ENCODE measurements at places on chromosomes 7 and 10.

GRCh38 chr7:124930655-124931597, 1.3 kb upstream of the POT1 start:
- DNase-seq, result no peak

- DNase-seq, result no peak
Observed at GRCh38 chr10:126016156-126016805, 119.9 kb downstream of the FANK1 start.

GRCh38 chr7:36640682-36641081, 83.6 kb downstream of the AOAH start:
- no peak for DNase-seq

- no peak for DNase-seq
Observed at GRCh38 chr10:132858121-132859081, 72.5 kb upstream of the NKX6-2 start.

DNA sequence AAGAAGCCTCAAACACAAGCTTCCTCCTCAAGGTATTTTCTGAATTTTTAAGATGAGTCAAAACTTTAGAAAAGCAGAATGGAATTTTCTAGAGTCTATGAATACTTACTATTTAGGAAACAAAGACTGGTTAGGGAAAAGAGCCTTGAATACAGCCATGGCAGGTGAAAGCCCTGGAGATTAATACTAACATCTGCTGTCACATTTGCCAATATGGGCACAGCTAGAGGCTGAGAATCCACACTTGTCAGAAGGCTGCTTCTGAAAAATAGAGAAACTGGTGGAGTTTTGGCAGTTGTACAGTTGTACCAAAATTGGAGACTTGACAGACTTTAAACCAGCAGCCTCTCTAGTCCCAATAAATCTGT, 24.3 kb upstream of the CNNM1 start:
- no peak for DNase-seq

DNA sequence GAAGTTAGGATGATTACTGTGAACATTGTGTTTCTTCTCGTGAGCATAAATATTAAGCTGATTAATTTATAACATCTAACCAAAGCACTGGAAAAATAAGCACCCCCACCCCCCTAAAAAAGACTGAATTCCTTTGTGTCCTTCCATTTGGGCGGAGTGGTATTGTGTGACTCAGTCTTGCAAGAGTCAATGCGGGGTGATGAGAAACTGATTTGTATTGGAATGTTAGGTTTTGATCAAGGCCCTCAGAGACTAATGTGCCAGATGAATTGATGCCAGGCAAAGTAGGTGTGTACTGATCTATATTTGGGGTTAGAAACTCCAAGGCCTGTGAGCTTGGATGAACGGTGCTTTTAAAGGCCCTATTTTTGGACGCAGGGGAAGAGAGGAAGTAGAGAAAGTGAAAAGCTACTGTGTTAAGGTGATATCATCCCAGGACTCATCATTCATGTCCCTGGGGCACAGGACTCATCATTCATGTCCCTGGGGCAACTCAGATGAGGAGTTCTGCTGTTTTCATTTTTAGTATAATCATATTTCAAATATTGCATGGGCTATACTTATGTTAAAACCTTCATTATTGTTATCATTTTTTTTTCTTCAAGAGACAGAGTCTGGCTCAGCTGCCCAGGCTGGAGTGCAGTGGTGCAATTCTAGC, 61.3 kb upstream of the PTN start:
- DNase-seq, result no peak

GRCh38 chr10:60187691-60188090, 202.0 kb downstream of the ANK3 start:
- DNase-seq, result no peak

- DNase-seq, result no peak
Observed at GRCh38 chr7:6612819-6613218, 2.6 kb upstream of the ZNF853 start.

- no peak for DNase-seq
Observed at GRCh38 chr10:118139321-118139720, 92.6 kb upstream of the RAB11FIP2 start.

GRCh38 chr10:2284071-2284470, 546.7 kb upstream of the ADARB2 start:
- no peak for DNase-seq

GRCh38 chr7:71334541-71334940, 202.6 kb downstream of the GALNT17 start:
- DNase-seq, result no peak

- no peak for DNase-seq
Observed at GRCh38 chr7:156034397-156034796, 222.1 kb upstream of the SHH start.

GRCh38 chr7:112572669-112573301, 92.0 kb downstream of the LSMEM1 start:
- no peak for DNase-seq

- DNase-seq, result no peak
Observed at GRCh38 chr10:34615770-34616169, 199.3 kb downstream of the PARD3 start.

DNA sequence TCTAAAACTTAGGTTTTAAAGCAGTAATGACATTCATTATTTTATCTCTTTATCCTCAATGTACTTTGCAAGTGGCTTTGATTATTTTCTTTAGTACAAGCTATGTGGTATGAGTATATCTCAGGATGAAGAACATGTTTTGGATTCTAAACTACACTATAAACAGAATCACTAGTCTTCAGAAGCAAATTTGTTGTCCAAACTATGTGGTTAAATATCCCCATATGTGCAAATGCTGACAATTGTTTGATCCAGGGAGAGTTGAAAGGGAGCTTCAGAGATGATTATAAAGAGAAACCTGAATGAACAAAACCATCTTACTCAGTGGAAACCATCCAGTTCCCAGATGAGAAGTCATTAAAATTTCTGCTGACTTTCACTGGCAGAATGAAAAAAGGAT, 179.3 kb downstream of the MDFIC start:
- DNase-seq, result no peak

DNA sequence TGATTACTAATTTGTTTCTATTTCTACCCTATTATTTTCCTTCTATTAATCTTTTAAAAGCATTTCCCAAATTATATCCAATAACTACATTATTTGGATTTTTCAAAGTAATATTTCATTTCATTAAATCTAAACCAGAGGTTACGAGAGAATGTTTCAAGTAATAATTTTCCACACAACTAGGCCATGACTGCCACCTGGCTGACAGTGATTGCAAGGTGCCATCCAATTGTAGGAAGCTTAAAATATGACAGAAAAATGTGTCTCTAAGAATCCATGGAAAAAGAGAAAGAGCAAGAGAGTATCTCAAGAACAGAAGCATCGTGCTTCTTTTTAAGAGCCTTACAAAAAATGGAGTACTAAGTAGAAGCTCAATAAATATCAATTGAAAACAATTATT, 48.7 kb downstream of the TPK1 start:
- DNase-seq, result no peak

DNA sequence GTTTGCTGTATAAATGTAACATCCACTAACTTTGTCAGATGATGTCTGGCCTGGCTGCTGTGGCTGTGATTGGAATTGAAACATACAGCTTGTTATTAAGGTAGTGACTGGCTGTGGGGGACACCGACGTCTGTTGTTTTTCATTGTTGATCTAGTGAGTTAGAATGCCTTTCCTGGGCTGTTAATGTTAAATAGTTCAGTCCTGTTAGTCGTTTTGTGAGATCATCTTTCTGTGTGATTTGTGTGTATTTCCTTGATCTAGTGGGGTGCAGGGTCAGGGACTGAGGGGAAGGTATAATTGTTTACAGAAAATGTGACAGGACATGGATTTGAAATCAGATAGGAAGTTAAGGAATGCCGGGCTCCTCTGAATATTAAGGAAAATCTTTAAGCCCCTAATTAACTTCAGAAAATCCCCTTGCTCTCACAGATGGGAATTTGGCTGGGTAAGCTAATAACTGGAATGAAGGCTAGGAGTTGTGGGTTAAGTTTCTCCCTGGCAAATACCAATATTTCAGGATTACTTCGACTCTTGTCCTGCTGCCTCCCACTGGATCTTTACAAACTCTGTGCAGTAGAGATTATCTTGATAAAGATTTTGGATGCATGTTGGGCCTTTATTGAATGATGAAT, 163.1 kb downstream of the AUTS2 start:
- no peak for DNase-seq

DNA sequence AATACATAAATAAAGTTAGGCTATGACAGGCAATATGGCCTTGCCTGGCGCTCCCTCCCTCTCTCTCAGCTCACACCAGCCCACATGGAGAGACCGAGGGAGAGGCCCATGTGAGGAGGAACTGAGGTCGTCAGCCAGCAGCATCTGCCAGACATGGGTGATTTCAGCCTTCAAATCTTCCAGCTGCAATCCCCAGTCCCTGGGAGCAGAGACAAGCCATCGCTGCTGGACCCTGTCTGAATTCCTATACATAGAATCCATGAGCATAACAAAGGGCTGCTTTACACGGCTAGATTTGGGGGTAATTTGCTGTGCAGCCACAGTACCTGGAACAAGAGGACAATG, 35.6 kb downstream of the ANKRD16 start:
- no peak for DNase-seq

DNA sequence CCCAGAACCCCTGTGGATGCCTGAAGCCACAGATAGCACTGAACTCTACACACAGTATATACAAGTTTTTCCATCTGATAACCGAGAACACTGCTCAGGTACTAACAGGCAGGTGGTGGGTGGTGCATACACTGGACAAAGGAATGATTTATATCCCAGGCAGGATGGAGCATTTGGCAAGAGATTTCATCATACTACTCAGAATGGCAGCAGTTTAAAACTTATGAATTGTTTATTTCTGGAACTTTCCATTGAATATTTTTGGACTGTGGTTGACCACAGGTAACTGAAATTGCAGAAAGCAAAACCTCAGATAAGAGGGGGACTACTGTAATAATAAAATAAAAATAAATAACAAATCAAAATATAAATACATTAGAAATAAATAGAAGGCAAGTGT, 10.9 kb upstream of the KCNMA1 start:
- DNase-seq, result no peak

DNA sequence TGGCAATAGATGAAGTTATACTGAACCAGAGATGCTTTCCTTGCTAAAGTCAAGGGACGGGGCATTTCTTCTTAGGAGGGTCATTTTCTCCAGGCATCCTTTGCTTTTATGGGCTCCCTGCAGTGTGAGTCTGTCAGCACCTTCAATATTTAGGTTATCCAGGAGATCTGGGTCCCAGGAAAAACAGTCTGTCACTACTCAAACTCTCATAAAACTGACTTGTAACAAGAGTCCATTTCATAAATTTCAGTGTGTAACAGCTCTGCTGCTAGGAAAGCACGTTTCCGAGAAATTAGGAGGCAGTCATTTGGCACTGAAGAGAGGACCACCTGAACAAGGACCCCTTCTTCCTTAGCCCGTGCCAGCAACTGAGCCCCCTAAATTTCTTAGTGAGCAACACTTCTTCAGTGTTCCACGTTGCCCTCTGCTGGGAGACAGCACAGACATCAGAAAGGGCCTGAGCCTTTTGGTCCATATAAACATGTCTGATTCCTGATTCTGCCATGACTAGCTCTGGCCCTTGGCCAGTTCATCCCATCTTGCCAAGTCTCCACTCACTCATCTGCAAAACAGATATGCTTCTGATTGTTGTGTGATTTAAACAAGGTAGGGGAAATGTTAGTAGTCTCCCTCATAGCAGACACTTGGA, 7.2 kb downstream of the GCC1 start:
- no peak for DNase-seq

DNA sequence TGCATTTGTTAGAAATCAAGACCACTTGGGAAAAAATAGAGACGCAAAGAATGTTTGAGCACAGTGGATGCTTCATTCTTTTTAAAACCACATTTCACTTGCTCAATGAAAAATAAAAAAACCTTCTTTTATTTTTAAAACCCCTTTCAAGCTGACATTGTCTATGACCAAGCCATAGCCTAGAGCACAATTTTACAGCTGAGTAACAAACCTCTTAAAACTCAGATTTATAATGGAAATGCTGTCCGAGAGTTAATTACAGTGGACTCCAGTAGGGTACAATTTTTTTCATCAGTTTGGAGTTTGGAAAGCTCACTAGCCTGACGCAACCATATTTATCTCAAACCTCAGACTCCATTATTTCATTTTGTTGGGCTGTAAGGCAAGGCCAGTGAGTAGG, 116.3 kb downstream of the RNLS start:
- no peak for DNase-seq

DNA sequence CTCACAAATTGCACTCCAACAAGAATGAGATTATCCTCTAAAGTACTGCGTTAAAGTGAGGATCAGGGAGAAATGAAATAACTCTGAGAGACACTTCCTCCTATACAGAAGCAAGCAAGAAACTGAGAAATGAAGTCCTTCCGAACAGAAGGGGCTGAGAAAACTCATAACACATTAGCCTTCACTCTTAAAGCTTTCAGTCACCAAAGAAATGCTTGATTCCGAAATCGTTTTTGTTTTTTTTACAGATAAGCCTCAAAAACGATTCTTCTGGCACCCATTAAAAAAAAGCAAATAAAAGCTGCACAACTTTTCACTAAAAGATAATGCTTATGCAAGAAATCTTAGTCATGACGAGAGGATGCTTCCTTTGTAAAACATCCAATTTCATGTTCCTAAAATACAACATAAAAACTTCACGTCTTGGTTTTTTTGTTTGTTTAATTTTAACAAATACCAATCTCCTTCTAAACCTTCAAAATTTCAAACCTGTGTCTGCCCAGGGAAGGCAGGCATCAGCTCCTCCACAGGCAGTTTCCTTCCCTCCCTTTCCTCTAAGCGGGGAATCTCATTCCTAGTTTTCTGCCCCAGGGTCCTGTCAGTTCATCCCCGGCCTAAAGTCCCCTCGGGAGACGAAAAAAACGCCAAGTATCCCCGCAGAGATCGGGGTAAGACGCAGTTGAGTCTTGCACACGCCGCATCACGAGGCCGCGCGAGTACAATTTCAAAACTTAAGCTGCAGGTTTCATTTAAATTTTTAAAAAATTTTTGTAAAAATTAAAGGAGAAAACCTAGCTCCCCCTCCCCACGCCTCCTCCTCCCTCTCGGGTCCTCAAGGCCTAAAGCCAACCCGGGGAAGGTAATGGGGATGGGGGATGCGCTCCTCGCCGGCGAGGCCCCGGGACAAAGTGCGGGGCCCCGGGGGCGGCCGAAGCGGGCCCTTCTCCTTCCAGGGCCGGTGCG, 1.1 kb downstream of the BAZ1B start:
- DNase-seq, result no peak

GRCh38 chr10:5806745-5807144, 6.5 kb downstream of the GDI2 start:
- DNase-seq, result no peak

GRCh38 chr7:123751821-123752220, 3.0 kb upstream of the WASL start:
- no peak for DNase-seq

GRCh38 chr10:111732166-111732785, 451.3 kb downstream of the GPAM start:
- DNase-seq, result no peak
